ENCODE measurements at places on chromosomes 2 and 18.
A peak's percentile ranks its signal among the peaks of the same experiment; 100 is the strongest.

DNA sequence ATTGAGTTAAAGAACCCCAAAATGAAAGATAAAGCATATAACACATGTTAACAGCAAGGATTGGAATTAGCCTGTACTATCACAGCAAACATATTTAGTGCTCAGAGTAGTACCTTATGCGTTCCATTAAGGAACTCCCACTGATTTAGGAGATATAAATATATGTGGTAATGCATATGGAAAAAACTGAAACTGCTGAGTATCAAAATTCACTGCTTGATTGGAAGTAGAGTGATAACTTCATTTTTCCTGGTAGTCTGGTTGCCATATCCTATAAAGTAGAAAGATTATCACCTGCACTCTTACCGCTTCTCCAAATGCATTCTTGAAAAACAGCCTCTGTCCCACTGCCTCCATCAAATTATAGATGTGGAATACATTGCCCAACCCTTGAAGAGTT lies 95.1 kb upstream of the FOSL2 start:
- no peak for DNase-seq

GRCh38 chr2:9536504-9536903 lies 19.1 kb downstream of the ADAM17 start:
- DNase-seq: peak; percentile 60

DNA sequence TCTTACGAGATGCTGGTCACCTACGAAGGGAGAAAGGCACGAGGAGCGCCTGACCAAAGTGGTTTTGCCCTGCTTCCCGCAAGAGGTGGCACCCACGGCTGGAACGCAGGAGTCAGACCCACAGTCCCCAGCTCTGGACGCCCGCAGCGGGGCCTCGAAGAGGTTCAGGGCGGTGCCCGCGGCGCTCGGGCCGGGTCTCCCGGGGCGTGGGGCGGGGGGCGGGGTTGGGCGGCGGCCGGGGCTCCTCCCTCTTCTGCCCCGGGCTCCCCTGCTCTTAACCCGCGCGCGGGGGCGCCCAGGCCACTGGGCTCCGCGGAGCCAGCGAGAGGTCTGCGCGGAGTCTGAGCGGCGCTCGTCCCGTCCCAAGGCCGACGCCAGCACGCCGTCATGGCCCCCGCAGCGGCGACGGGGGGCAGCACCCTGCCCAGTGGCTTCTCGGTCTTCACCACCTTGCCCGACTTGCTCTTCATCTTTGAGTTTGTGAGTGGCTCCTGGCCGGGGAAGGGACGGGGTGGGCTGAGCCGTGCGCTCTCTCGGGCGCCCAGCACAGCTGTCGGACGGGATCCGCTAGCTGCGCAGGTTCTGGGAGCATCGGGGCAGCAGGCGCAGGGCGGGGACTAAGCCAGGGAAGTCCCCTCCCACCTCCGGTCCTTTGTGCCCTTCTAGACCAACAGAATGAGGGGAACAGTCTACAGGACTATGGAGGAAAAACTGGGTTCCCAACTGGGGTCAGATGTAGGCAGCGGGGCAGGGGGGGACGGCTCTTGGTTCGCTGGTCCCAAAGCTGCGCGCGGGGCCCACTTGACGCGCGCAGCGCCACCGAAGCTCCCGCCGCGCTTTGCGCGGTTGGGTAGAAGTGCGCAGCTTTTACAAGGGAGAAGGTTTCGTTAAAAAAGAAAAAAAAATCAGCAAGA lies at the start of gene MAL:
MAL (plus strand) TSS at position 303 of the 914 bp plus-strand sequence; CDS start at position 388, 85 bp downstream.
- DNase-seq: peak; percentile 60

GRCh38 chr2:216283038-216283900 lies 89.0 kb downstream of the MARCHF4 start:
- peak; percentile 45 for DNase-seq

- no peak for DNase-seq
Observed at GRCh38 chr2:190554357-190555006, 20.0 kb upstream of the NEMP2 start.

DNA sequence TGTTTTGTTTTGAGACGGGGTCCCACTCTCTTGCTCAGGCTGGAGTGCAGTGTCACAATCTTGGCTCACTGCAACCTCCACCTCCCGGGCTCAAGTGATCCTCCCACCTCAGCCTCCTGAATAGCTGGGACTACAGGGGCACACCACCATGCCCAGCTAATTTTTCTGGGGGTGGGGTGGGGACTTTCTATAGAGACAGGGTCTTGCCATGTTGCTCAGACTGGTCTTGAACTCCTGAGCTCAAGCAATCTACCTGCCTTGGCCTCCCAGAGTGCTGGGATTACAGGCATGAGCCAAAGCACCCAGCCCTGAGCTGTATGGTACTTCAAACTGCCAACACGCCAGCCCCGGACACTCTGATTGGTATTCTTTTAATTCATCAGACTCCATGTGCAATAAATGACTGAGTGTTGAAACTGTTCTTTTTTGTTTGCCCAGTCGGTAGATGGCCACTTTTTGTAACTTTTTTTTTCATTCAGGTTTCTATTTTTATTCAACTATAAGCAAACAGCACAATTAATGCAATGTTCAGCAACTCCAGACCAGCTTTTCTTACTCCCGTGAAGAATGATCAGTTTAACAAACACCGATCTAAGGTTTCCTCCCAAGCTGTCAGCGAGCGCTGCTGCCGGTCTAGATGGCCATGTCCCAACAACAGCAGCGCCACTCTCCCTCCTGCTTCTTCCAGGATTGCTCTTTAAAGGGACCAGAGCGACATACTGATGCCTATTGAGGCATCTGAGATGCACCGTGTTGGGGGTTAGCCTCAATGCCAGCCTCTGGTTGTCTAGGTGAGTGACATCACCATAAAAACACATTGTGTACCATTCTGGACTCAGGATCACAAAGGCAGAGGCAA lies 12.5 kb upstream of the TGOLN2 start:
- no peak for DNase-seq

DNA sequence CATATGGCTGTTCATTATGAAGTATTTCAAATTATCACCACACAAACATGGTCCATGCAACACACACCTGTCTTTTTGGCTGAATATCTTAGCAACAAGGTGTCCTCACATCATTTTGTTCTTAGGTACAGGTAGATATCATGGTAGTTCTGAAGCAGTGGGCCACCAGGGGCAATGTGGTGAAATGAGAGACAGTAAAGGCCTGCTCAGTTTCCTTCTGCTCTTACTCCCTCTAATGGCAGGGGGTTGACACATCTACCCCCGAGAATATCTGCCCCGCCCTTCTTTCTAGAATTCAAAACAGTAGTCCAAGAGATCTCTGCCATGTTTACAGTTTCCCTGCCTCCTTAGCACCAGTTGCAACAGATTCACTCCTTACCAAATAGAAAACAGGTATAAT lies 147.0 kb upstream of the KLHL14 start:
- peak; percentile 79 for DNase-seq

- no peak for DNase-seq
Observed at GRCh38 chr18:78031991-78032390, 782.3 kb downstream of the GALR1 start.

- DNase-seq: no peak
Observed at GRCh38 chr2:33312355-33312754, 164.1 kb upstream of the RASGRP3 start.

DNA sequence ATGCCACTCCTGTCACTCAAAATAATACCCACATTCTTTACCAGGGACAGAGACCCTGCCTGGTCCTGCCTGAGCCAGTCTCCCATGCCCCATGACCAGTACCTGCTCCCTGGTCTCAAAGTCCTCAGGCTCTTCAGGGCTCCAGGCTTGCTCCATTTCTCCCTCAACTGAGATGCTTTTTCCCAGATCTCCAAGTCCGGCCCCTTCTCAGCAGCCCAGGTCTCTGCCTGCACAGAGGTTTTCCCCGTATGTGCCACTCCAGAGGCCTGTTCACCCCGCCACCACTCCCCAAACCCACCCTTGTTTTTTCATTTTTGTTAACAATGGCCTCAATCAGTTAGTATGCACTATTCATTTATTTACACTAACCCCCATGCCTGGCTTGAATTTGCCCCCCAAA lies 499.5 kb upstream of the MYT1L start:
- no peak for DNase-seq

GRCh38 chr2:4098137-4098536 lies 394.8 kb downstream of the DCDC2C start:
- DNase-seq: no peak

DNA sequence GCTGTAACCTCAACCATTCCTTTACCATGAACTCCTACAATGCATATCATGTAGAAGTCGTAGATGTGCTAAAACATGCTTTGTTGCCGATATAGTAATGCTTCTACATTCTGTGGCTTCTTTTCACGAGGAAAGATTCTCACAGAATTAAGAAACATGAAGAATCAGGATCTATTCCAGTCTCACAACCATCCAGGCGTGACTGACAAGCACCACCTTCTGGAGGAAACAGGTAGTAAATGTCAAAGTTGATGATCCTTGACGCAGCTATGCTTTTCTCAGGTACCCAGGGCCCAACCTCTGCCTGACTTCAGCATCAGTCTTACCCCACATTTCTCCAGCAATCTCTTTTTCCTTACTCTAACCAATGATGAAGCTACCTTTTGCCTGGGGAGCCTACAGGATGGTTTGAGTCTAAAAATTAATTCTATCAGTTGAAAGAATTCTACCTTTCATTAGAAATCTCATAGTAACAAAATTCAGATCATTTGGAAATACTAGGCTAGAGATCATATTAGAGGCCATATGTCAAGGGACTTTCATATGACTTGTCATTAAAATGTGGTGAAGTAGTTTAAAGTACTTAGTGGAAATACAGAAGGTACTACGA lies 123.3 kb upstream of the RND3 start:
- peak; percentile 40 for DNase-seq

- DNase-seq: no peak
Observed at GRCh38 chr2:172299741-172300140, 127.6 kb upstream of the ITGA6 start.

GRCh38 chr2:27431395-27431794 lies 3.0 kb downstream of the NRBP1 start:
- DNase-seq: peak; percentile 42

- DNase-seq: no peak
Observed at GRCh38 chr2:98142106-98142791, 55.3 kb downstream of the VWA3B start.

DNA sequence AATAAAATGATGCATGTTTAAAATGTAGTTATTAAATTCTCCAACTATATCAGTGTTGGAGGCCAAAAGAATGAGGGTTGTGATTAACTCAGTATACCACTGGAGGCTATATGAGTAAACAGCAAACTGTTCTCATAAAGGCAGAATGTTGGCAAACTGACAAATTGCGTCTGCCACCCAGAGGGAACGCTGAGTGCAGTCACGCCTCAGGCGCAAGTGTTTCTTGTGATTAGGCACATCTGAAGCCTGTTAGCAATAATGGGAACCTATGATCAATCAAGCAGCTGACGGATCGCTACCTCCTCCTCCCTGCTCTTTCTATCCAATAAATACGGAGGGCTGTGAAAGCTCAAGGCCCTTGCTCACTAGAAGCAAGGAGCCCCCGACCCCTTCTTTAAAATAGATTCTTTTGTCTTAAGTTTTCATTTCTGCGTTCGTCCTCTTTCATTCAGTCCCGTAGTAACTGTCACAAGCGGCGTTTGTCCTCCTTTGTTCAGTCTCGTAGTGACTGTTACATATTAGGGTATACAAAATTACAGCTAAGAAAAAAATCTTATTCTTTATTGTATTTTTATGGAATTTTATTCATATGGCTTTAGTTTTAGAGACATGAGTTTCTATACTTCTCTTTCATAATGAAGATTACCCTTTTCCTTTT lies 16.3 kb upstream of the RMND5A start:
- DNase-seq: no peak

DNA sequence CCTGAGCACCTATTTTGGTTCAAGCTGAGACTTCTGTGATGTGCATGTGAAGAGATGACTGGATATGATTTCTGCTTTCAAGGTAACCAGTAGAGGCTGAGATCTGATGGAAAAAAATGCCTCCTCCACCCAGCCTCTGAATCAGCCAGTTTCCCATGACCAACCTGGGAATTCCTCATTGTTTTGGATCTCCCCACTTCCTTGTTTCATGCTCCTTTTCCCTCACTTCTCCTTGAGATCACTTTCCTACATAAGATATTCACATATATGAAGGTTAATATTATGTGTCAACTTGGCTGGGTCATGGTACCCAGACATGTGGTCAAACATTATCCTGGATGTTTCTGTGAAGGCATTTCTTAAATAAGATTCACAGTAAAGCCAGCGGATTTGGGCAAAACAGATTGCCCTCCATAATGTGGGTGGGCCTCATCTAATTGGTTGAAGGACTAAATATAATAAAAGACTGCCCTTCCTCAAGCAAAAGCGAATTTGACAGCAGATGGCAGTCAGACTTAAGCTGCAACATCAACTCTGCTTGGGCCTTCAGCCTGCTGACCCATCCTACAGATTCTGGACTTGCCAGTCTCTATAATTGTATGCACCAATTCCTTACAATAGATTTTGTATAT lies 379.4 kb downstream of the TNS1 start:
- DNase-seq: no peak

DNA sequence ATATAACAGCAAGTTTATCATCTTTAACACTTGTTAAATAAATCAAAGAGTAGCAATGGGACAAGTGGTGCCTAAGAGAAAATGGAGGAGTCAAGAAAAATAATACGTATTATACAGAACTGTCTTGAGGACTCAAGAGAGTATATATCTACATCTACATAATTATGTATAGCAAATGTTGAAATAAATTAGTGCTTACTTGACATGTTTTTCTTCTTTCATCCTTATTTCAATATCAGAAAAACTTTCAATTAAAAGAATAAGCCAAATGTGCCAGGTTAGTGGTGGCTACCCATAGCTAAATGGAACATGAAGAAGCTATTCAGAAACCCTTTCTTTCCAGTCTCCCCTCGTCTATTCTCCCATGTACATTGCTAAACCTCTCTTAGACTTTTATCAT lies 267.3 kb upstream of the SPOPL start:
- no peak for DNase-seq

GRCh38 chr2:165895974-165896373 lies 57.6 kb downstream of the TTC21B start:
- no peak for DNase-seq

DNA sequence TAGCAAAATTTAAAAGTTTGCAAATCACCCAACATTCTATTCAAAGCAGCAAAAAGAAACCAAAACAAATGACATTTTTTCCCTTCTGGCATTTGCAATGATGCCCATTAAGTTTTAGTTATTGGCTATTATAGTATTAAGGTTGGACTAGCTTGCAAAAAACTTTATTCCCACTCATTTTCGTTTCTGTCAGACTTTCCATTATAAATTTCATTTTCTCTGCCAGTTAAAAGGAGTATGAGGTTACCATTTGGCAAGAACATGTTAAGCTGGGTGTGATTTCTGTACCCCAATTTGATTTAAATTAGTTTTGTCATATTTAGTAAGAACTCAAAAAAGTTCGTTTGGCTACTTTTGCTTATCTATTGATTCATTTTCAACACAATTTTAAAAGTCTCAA lies 187.9 kb downstream of the TCF4 start:
- no peak for DNase-seq

- peak; percentile 96 for DNase-seq
Observed at GRCh38 chr18:27136208-27136535, 48.9 kb downstream of the CHST9 start.
